Fibroblast of skin of left quadriceps (primary cell): ENCODE measurements at places on chromosomes 7 and 10.

DNA sequence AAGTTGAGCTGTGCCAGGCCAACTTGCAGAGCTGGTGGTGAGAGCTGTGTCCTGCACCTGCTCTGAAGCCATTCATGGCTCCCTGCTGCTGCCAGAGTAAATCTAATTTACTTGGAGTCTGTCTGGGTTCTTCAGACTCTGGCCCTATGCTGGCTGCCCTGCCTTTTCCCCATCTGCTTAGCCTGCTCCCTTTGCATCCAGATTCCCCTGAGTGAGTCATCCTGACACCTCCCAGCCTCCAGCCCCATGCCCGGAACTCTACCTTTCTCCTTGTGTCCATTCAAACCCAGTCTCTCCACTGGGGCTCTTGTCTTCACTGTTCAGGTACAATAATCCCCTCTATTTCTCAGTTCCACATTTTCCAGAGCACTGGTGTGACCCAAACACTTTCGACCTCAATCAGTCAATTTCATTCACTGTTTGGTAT, 434.4 kb upstream of the ZMIZ1 start:
- DNase-seq: no peak

- DNase-seq: no peak
Observed at GRCh38 chr7:40500219-40500618, 365.4 kb downstream of the SUGCT start.

GRCh38 chr7:148447221-148447849, 143.2 kb upstream of the C7orf33 start:
- DNase-seq: no peak

DNA sequence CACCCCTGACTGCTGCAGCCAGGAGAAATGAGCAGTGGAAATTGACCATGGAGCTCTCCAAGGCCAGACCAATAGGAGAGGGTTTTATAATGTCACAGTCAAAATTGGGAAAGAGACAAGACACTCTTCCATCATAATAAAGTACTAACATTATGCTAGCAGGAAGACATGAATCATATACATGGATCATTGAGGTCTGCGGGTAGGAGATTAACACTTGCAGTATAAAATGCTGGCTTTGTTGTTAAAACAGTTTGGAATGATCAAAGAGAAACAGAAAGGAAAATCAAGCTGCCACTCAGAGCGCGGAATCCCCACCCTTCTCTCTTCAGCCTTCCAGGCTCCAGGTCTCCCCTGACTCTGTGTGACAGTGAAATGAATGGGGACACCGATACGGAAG, 53.4 kb upstream of the CALN1 start:
- DNase-seq: no peak

- no peak for DNase-seq
Observed at GRCh38 chr10:8302565-8302964, 248.1 kb downstream of the GATA3 start.

DNA sequence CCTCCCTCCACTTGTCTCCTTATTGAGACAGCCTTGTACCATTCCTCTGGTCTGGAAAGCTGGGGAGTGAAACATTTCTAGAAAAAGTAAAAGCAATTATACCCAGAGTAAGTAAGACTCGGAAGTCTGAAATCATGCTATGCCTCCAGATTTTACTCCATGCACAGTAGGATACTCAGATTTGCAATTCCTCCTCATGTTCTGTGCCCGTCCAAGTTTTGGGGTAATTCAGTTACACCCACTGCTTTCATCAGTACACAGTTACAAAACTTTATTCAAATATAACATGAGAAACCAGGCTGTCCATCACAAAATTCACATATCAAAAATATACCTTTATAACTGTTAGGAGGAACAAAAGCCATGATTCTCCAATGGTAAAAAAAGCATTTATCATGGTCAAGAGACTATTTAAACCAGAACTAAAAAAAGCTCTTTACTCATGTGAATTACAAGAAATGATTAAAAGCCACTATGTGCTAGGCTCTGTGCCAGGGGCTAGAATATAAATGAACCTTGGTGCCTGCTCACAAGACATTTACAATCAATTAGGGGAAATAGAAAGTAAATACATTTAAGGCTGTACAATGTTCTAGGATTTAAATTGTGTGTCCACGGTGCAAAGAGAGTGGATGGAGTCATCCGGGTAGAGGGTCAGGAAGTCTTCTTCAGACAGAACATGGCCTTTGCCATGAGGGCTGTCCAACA, 320.2 kb downstream of the ELMO1 start:
- no peak for DNase-seq

- no peak for DNase-seq
Observed at GRCh38 chr10:121070275-121071070, 219.3 kb downstream of the WDR11 start.

- DNase-seq: no peak
Observed at GRCh38 chr10:103910442-103911012, 7.5 kb downstream of the STN1 start.

DNA sequence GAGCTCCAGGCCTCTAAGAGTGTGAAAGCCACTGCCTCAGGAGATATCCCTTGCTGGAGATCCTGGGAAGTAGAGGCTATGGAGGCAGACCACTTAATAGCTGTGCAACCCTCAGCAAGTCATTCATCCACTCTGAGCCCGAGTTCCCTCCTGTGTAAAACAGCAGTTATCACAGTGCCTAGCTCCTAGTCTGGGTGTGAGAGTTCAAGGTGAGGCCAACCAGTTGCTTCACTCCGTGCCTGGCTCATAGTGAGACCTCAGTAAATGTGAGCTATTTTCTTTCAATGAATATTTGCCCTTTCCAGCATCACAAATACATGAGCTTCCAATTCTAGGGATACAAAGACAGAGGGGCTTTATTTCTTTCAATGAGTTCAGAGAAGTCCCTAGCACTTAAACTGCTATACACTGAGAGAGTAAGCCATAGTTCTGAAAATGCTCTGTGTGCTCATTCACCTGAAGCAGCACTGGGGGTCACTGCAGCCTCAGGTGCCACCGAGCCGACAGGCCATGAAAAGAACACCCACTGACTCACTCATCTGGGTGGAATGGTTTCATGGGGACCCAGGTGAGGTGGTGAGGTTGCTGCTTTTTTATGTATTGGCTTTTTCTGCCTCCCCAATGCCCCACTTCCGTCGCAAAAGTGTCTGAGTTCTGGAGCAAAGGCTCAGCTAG, 259.8 kb downstream of the KCNMA1 start:
- no peak for DNase-seq

GRCh38 chr10:102856758-102857424, 2.8 kb downstream of the BORCS7 start:
- no peak for DNase-seq

DNA sequence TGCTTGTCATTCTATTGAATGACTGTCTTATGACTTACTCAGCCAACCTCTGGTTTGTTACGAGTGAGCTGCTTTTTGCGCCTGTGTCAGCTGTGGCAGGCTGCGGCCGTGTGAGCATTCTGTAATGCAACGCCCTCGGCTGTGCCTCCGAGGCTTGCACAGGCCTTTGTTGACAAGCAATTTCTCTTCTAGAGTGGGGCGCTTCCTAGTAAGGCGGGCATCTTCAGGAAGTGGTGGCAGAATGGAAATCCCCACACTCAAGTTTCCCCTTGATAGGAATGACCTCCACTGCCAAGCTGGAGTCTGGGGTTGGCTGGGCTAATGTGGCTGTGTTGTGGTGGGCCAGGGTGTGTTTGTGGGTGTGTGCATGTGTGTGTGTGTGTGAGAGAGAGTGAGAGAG, 20.2 kb upstream of the TMEM178B start:
- DNase-seq: no peak

DNA sequence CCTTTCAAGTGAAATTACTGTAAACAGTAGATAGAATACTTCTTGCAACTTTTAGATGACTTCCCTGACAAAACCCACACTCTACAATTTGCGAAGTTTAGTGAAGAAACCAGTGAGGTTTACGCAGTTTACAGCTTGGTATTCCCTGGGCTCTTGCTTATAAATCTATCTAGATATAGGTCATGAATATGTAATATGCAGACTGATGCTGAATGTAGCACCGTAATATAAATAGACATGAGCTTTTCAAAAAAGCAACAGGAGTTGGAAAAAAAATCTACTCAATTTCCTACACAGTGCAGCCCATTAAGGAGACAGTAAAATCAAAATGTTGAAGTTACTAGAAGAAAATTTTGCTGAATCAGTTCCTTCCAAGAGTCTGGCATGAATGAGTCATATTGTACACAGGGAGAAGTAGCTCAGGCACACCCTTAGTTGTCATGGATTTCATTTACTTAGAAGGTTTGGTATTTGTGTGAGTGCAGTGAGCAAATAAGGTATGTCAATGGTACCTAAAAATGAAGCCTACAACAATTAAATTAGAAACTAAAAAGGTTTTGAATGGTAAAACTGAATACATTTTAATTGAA, 67.7 kb upstream of the NEUROD6 start:
- DNase-seq: peak; percentile 33

DNA sequence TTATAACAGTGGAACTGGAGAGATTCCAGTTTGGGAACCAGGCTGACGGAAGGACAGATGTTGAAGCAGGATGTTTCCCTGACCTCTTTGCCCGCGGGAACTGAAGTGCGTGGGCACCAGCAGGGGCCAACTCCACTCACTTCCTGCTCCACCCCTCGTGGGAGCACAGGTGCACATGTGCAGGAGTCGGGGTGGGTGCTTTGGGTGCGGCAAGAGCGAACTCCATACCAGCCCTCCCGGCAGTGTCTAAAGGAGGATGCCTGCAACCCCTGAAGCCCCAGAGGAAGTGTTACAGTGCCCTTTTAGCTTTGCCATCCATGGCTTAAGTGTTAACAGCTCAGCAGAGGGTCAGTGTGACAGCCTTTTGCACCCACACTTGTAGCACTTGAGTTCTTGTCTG, 27.4 kb upstream of the UBE3C start:
- no peak for DNase-seq

GRCh38 chr7:1555046-1555812, 776 bp downstream of the TMEM184A start:
- no peak for DNase-seq

- DNase-seq: peak; percentile 37
Observed at GRCh38 chr7:20351901-20352300, 21.2 kb downstream of the ITGB8 start.

DNA sequence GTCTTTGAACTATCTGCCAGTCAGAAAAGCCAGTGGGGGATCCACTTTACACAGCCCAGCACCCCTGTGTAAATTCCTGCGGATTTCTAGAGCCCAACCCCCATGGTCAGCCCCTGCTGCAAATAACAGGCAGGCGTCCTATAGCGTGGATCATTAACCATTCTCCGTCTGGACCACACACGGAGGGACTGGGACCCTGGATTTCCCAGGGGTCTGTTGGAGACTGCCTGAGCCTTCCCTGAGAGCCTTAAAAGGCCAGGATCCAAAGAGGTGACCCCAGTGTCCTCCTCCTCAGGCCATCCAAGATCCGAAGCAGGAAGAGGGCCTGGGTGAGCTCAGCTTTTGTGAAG, 11.2 kb upstream of the GRID1 start:
- no peak for DNase-seq

- DNase-seq: no peak
Observed at GRCh38 chr7:82615527-82615926, 171.9 kb upstream of the CACNA2D1 start.

GRCh38 chr7:4606797-4607196, 75.3 kb upstream of the FOXK1 start:
- no peak for DNase-seq

DNA sequence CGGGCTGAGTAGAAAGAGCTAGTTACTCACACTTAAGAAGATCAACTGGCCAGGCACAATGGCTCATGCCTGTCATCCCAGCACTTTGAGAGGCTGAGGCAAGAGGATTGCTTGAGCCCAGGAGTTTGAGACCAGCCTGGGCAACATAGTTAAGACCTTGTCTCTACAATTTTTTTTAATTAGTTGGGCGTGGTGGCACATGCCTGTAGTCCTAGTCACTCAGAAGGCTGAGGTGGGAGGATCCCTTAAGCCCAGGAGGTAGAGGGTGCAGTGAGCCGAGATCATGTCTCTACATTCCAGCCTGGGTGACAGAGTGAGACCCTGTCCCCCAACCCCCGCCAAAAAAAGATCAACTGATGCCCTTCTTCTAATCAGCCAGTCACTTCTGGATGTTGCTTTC, 74.6 kb upstream of the ATP6V0A4 start:
- no peak for DNase-seq

- DNase-seq: no peak
Observed at GRCh38 chr7:139842401-139843210, 13.5 kb downstream of the TBXAS1 start.

GRCh38 chr7:15234431-15234830, 327.4 kb downstream of the AGMO start:
- no peak for DNase-seq

DNA sequence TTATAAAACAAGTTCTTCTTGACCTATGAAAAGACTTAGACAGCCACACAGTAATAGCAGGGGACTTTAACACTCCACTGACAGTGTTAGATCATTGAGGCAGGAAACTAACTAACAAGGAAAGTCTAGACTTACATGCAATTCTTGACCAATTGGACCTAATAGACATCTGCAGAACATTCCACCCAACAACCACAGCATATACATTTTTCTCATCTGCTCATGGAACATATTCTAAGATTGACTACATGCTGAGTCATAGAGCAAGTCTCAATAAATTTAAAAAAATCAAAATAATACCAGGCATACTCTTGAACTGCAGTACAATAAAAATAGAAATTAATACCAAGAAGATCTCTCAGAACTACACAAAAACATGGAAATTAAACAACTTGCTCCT, 219.5 kb upstream of the HPS1 start:
- DNase-seq: no peak

GRCh38 chr7:66735154-66735553, 5.4 kb upstream of the RABGEF1 start:
- no peak for DNase-seq

DNA sequence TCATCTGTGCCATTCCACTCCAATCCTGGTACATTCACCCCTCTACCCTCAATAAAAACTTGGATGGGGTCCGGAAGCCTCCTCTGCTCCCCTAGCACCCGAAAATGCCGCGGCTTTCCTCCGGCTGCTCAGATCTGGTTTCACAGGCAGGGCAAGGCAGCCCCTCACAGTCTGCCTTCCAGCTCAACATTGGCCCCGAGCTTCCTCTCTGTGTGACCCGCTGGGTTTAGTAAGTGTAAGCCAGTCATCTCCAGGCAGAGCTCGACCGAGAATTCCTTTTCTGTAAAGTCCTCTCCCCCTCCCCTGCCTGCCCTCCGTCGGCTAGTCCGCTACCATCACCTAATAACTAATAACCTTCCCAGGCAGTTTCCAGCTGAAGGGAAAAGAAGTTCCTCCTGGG, 3.4 kb downstream of the INHBA start:
- DNase-seq: no peak

DNA sequence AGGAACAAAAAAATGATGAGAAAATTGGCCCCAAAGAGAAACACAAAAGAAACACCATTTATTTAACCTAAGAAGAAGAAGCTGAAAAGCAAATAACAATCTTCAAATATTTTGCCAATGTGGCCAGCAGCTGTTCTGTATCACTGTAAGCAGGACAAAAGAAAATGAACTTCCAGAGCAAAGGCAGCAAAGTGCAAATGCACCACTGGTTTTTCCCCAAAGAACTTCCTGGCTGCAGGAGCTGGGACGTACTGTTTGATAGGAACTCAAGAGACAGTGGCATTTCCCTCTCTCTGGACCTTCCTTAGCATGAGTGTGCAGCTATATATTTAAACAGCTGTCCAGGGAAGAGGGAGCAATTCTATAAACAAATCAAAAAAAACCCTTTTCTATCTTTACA, 60.4 kb downstream of the RNLS start:
- no peak for DNase-seq
